T-helper 2 cell treated with Interferon-gamma antibody and Interleukin-4, amounts not matched to agents 5 μg/mL and 100 μg/mL, for 36 hours (primary cell): ENCODE measurements at places on chromosomes 1 and 21.

GRCh38 chr1:245541369-245541768 lies 386.6 kb downstream of the KIF26B start:
- H3K27ac ChIP-seq: no peak overlapping the region
- no peak for DNase-seq
- H3K27me3 ChIP-seq: no peaks in the 10 kb centered on the region
- no peak overlapping the region for H3K4me3 ChIP-seq

DNA sequence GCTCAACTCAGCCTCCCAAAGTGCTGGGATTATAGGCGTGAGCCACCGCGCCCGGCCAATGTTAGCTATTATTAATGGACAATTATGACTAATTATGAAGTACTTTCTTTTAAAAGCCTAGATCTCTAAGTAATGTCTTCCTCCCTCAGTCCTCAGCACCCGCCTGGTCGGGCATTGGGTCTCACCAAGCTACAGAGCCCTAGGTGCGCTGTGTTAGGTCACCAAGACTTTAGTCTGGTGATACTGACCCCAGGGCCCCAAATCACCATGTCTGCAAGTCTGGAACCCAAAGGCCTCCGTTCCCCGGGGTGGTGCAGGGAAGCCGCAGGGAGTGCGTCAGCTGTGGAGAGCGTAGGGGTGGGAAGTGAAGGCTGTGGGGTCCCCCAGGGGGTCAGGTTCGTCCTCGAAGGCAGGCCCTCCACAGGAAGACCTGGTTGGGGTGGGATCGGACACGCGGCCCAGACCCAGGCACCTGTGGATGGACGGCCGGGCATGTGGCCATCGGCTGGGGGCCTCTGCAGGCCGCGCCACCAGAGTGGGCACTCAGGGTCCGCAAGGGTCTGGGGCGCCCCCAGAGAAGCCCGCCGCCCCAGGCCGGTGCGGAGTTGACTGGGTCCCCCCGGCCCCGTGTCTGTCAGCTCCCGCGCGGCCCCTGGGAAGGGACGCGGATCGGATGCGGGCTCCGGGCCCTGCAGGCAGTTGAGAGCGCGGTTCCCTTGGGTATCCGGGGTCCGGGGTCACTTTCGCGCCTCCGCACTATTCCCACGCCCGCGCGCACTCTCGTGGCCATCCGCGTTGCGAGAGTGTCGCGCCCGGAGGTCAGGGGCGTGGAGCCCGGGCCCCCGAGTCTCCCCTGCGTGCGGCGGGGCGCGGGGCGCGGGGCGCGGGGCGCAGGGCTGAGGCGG lies 710 bp upstream of the PDXK start:
- peaks cover 14% of the 10 kb centered on the region for H3K4me1 ChIP-seq
- no peak for DNase-seq
- peaks cover 4% of the 10 kb centered on the region for H3K36me3 ChIP-seq
- peak overlapping the region; percentile 82 for H3K27ac ChIP-seq

- peaks cover 81% of the 10 kb centered on the region for H3K36me3 ChIP-seq
- H3K4me3 ChIP-seq: peak overlapping the region; percentile 58
- H3K27me3 ChIP-seq: no peaks in the 10 kb centered on the region
- peak overlapping the region; percentile 85 for H3K27ac ChIP-seq
- peak; percentile 76 for DNase-seq
Measured at GRCh38 chr21:34807146-34807880, 138.5 kb downstream of the CLIC6 start.

- DNase-seq: no peak
- H3K36me3 ChIP-seq: peaks cover 14% of the 10 kb centered on the region
- H3K4me3 ChIP-seq: no peak overlapping the region
- peaks cover 17% of the 10 kb centered on the region for H3K4me1 ChIP-seq
- H3K27me3 ChIP-seq: no peaks in the 10 kb centered on the region
Measured at GRCh38 chr1:227777156-227777555, 38.3 kb upstream of the PRSS38 start.

DNA sequence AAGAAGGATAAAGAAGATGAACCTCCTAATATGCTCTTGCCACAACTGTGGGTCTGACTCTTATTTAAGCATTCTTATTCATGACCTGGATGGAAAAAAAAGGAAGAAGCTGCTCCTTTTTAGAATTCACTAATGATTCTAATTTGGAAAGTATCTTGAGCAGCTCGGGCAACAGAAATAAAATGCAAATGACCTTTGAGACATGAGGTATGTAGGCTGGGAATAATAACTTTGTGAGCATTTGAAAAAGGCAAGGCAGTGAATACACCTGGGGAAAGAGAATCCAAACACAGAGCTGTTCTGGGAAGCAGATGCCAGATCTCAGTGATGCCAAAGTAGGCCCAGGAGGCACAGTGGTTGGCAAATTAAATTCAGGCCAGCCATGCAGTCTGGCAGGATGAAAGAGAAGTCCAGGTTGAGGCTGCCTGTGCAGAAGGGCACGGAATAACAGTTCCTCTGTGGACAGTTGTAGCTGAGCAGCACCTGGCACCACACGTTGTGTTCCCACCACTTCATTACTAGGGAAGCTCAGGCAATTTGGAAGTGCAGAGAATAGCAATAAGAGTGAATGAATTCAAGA lies 320.8 kb upstream of the ST6GALNAC5 start:
- no peaks in the 10 kb centered on the region for H3K36me3 ChIP-seq
- H3K4me1 ChIP-seq: no peaks in the 10 kb centered on the region
- DNase-seq: no peak
- H3K27ac ChIP-seq: no peak overlapping the region
- no peaks in the 10 kb centered on the region for H3K27me3 ChIP-seq

- peaks cover 10% of the 10 kb centered on the region for H3K27me3 ChIP-seq
- H3K4me3 ChIP-seq: no peak overlapping the region
- H3K36me3 ChIP-seq: no peaks in the 10 kb centered on the region
- H3K27ac ChIP-seq: no peak overlapping the region
- H3K4me1 ChIP-seq: peaks cover 11% of the 10 kb centered on the region
Measured at GRCh38 chr1:234260578-234260977, 112.7 kb upstream of the COA6 start.
